8988T (cell line): ENCODE measurements at places on chromosomes 13 and 19.

DNA sequence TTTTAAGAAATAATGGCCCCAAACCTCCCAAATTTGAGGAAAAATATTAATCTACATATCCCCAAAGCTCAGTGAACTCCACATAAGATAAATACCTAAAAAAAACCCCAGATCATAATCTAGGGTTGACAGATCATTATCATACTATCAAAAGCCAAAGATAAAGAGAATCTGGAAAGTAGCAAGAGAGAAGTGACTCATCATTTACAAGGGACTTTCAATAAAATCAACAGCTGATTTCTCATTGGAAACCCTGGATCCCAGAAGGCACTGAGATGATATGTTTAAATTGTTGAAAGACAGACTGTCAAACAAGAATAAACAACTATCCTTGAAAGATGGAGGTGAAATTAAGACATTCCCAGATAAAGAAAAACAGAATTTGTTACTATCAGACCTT lies 199.3 kb downstream of the KCNRG start:
- DNase-seq: no peak

GRCh38 chr13:38518328-38518727 lies 168.5 kb upstream of the FREM2 start:
- DNase-seq: no peak

GRCh38 chr13:113533161-113533840 lies 42.8 kb upstream of the DCUN1D2 start:
- no peak for DNase-seq

DNA sequence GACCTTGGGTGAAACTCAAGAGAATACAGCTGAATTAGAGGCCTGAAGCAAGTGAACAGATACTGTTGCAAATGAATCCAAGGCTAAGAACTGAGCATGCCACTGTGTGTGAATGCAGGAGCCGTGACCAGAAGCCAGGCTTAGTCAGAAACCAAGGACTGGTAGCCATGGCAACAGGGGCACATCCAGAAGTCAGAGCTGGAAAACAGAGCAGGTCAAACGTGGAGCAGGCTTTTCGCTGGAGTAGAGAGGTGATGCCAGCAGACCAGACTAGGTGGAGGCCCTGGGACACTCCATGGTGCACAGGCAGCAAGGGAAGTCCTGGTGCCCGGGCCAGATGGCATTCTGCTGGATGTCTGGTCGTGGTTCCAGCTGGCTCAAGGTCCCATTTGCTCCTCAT lies 564.1 kb downstream of the PCDH9 start:
- DNase-seq: no peak

DNA sequence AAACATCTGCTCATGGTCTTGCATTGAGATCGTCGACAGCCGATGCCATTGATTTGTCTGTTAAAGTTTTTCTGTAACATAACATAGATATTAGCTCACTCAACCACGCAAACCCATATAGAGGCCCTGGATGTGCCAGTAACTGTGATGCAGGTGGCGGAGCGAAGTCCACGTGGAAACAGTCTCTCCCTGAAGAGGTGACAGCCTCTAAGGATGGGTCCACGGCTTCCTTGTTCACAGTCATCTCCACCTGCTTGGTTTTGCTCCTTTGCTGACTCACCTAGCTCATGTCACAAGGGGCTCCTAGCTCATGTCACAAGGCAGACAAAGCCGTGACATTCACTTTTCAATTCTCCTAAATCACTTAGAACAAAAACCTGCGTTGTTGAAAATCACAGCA lies 42.4 kb upstream of the FARP1 start:
- DNase-seq: no peak

DNA sequence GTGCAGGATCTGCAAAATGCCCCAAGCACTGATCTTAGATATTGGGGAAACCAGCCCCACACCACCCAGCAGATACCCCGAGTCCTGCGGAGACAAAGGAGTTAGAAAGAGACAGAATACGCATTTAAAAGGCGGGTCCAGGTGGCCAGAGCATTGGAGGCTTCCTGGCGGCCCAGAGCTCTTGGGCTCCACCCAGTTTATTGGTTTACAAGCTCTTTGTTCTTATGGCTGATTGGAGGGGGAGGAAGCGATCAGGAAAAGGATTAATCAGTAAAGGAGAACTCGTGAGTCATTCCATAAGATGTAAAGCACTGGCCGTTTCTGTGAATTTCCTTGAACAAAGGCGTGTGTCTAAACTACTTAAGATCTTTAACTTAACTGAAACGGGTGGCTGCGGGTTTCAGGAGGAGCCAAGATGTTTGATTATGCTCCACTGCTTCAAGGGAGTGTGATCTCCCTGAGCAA lies 926 bp downstream of the ZNF587 start:
- no peak for DNase-seq
